ENCODE measurements at places on chromosomes 16 and 17. TPM values are rescaled to one million over a fixed set of nuclear protein-coding genes. Genes with fewer than 3 reads are reported as not detected.

DNA sequence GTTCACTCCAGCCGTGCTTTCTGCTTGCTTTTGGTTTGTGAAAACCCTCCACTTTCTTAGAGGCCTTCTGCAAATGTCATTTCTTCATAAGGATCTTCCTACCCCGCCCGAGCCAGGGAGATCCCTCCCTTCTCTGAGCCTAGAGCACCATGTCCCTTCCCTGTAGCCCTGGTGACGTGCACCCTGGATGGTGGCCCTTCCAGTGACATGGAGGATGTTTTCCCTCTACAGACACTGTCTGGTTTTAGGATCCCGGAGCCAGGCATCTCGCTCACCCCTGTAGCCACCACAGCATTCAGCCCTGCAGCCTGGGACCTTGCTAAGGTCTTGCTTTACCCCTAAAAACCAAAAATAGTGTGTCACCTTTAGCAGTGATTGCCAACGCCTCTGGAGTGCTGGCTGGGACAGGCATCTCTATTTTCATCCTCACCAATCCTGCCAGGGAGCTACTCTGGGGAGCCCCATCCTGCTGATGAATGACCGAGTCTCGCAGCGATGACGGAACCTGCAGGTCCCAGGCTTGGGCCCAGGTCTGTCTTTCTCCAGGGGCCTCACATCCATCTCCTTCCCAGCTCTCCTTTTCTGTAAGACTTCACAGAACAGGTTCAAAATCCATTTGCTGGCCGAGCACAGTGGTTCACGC is 394.1 kb upstream of the TNRC6C start:
- no peak for DNase-seq

GRCh38 chr17:45052052-45052772 is 780 bp upstream of the DCAKD start:
- DNase-seq: peak; percentile 53

ZSCAN10 gene
- not detected for total RNA-seq

TUFM gene
- total RNA-seq: 95.2 TPM

SLC16A11 gene
- not detected for total RNA-seq

Measured in GM23248 (cell line).